ENCODE measurements at places on chromosomes 4 and X.

DNA sequence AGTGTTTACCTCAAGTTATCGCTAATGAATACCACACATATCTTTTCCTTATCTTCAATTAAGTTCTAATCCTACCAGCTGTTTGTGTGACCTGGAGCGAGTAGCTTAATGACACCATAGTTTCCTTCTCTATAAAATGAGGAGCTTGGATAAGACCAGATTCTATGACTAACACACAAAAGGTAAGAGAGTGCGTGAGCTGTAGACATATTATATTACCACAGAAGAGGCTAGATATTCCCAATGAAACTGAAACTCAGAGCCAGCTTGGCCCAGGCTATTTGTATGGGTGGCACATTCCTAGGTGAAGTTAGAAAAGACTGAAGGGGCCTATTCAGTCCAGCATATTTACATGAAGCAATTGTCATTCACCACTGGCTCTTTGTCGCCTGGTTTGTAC, 30.2 kb downstream of the ASB5 start:
- peak; percentile 37 for DNase-seq

DNA sequence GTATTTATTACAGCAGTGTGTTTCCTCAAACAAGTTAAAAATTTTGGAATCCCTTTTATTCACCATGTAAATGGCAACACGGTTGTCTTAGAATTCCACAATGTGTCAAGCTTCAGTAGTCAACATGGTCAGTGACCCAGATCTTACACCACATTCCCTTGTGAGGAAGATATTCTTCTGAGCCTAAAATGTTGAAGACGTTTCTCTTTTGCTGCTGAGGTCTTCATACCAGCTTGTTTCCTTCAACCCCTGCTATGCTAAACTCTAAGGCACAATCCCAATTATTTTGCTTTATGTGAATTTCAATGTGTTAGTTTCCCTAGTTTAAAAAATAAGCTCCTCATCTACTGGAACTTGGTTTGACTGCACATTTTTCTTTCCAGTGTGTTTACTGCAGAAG, 17.6 kb upstream of the LDB2 start:
- DNase-seq: no peak

- DNase-seq: no peak
Measured at GRCh38 chr4:23266401-23266800, 573.7 kb downstream of the GBA3 start.

- peak; percentile 14 for DNase-seq
Measured at GRCh38 chr4:99934891-99935290, 11.5 kb downstream of the DNAJB14 start.

GRCh38 chr4:101262683-101263082, 84.6 kb downstream of the PPP3CA start:
- no peak for DNase-seq

DNA sequence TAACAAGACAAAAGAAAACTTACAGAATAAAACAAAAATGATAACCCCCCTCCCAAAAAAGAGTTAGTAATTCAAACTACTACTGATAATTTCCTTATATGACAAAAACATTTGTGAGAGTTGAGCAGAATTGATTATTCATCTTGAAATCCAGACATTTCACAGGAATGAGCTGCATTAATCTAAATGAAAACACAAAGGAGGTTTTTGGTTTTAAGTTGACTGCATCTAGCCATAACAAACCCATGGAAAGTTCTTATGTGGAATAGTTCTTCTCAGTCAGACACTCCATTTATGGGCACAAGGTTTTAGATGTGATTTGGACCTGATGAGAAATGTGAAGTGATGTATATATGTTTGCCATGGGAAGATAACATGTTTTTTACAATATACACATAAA, 95.4 kb downstream of the VCX2 start:
- no peak for DNase-seq

DNA sequence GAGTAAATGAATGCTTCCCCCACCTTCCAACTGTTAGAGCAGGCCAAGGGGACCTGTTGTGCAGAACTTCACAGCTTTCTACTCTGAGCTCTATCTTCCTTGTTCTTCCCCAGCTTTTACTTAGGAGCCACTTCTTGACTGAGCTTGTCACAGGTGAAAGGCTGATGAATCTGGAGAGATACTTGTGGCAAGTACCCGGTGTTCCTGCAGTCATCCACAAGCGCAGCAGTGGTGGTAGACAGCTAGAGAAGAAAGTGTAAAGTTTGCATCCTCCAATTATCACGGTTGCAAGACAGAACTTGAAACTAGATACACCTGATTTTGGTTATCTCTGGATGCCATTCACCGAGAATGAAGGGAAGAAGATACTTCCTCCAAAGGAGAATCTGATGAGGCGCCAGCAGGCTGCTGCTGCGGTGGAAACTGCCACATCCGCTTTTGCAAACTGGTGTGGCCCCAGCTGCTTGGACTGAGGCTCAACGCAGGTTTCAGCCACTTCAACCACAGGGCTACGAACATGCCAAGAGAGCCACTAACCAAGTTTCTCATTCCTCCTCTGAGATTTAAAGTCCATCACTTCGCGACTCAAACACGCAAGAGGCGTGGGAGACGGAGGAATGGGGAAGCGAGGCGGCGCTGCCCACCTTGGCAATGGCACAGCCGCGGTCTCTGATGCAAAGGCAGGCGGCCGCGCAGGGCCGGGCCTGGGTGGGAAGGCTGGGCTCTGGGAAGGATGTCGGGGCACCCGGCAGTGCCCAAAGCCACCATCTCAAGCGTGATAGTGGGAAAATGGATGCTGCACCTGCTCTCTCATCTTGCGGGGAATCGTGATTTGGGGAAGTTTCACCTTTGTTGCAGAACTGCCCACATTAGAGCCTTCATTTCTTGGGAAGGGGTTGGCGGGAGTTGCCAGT, 1.3 kb upstream of the FHIP1A start:
- DNase-seq: no peak

Data from fibroblast of pulmonary artery (primary cell).